ENCODE measurements at places on chromosomes 7 and 10. TPM values are rescaled to one million over a fixed set of nuclear protein-coding genes. Genes with fewer than 3 reads are reported as not detected.

Gene PNLIP
- polyA plus RNA-seq: not detected

Gene AHR
- 42.7 TPM for polyA plus RNA-seq

Gene MRC1
- polyA plus RNA-seq: 11.3 TPM

Gene FZD1
- polyA plus RNA-seq: 60.4 TPM
